ENCODE measurements at places on chromosomes 16 and 17.

DNA sequence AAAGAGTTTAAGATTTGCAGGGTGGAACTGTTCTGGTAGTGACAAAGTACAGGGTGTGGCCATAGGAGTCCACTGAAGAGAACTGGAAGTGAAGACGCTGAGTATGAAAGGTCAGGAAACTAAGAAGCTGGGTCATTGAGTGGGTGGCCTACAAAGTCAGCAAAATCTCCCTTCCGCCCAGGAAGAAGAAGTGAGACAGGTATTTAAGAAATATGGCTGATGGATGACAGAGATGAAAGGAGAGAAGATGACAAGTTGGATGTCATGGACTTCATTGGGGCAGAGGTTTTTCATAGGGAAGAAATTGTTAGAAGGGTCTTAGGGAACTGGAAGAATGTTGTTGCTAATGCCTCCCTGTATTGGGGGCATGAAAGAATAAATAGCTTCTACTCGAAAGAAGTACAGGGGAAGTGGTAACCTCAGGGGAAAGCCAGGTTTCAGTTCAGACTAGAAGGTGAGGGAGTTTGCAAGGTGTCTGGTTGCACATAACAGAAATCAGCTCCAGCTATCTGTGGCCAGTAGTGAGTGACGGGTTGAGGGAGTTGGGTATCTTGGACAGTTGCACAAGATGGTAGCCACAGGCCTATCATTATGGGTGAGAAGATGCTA is 33.6 kb upstream of the MED13 start:
- no peak for DNase-seq

GRCh38 chr17:31294231-31294630 is 2.8 kb downstream of the OMG start:
- no peak for DNase-seq

DNA sequence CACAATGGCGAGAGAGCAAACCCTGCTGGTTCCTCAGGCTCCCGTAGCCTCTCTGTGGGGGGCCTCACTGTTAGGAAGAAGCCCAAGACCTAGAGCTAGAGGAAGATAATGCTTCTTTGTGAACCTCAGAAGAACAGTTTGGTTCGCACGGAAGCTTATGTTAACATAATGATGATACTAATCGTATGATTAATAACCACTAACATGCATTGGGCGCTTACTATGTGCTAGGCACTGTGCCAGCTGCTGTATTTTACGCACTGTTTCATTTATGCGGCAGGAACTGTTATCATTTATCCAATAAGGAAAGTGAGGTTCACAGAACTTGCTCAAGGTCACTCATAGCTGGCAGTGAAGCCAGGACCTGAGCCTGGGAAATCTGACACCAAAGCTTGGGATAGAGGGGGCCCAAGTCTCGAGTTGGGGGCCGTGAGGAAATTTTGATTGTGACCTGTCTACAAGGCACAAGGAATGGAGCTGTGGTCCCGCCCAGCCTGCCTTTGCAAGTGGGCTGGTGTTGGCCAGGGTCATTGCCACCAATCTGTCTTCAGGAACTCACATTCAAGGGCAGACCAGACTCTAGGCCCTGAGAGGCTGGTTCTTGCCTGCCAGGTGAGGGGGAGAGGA is 6.8 kb downstream of the PRCD start:
- DNase-seq = no peak

DNA sequence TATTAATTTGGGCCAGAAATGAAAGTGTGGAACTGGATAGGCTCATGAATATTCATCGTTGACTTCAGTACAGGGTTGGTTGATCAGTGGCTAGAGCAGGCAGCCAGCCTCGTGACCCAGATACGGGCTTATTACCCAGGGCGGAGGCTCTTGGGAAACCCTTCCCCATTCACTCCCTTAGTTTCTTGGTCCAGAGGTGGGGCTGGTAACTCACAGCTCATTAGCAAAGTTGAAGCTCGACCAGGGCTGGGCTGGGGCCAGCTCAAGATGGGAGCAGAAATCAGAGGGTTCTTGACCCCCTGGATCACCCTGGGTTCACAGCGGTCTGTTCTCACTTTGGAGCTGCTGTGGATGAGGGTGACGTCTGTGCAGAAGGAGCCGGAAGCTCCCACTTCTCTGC is 44.6 kb upstream of the GSE1 start:
- DNase-seq = no peak

DNA sequence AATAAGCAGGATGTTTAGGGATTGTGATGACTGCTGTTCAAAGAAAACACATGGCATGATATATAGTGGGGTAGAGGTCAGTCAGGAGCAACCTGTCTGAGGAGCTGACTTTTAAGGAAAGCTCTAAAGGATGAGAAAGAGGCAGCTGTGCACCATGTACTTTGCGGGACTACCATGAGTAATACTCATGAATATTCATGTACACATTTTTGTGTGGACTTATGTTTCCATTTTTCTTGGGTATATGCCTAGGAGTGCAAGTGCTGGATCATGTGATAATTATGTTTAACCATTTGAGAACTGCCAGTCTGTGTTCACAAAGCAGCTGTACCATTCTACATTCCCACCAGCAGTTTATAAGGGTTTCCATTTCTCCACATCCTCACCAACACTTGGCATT is 35.8 kb downstream of the BEAN1 start:
- DNase-seq = no peak

GRCh38 chr16:1439058-1439698 is 5.2 kb downstream of the CCDC154 start:
- DNase-seq = no peak

DNA sequence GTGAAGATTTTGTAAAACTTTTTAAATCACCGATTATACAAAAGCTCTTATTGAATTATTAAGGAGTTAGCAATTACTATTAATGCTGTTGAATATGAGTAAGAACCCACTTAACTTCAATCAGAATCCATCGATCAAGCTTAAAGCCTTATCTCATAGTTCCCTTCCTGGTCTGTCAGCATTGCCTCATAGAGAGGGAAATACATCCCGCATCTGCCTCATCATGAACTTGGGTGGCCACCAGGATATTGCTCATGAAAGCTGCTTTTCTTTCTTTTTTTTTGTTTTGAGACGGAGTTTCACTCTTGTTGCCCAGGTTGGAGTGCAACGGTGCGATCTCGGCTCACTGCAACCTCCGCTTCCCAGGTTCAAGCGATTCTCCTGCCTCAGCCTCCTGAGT is 66.7 kb downstream of the PIGL start:
- DNase-seq = no peak

- DNase-seq = no peak
Measured at GRCh38 chr16:60816461-60816860, 1219.8 kb downstream of the CDH8 start.
